ENCODE measurements at places on chromosomes 1 and 21.

DNA sequence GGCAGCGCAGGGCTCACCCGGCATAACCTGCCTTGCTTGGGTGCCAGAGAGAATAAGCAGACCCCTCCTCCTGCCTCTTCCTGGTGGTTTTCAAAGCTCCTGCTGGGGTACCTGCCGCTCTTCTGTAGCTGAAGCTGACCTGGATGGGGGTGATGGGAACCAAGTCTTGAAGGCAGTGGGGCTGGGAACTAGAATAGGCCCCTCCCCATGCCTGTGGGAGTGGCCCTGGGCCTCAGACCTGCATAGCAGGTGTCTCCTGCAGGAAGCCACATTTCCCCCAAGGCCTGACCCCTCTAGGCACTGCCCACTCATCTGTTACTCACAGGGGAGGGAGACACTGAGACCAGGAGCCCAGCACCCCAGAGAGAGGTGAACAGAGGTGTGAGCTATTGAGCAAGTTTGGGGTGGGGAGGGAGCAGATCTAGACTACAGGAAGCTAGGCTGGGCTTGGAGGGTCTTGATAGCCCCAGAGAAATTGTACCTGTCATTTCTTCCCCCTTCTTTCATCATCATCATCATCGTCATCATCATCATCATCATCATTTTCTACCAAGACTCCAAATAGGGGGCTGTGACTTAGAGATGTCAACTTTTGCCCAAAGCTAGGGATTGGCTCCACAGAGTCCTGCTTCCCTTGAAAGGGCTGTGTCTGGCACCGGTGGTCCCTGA is 10.1 kb downstream of the PADI1 start:
- DNase-seq: no peak

DNA sequence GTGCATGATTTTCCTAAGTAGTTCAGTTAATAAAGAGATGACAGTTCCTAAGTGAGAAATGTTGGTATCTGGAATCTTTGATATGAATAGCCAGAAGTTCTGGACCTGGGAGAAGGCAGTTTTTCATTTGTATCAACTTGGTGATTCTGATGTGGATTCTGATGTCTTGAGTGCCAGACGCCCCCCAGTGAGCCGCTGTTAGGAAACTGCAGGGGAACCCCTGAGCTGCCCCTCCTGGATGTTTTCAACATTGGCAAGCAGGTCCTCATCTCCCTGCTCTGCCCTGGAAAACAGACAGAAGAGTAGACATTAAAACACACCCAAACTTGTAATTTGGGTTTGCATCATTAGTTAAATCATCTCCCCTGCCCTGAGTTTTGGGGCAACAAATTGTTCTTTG is 7.4 kb downstream of the ETS2 start:
- no peak for DNase-seq

- no peak for DNase-seq
These were observed 602 bp downstream of the SH3BGRL3 start for GRCh38 chr1:26280333-26281042.

DNA sequence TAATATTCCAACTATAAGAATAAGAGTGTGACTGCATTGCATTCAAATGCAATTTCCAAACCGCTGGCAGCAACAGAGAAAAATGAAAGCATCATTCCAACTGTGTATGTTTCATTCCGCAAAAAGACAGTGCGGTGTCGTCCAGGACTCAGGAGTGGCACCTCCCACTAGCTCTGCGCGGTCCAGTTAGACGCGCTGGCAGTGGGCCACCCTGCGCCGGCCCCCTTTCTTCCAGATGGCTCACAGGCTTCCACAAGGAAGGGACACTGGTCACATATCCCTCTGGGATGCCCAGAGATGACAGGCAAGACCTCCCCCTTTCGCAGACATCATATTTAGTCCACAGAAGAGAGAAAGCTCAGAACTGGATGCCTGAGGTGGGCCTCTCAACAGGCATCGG is 11.9 kb downstream of the WRAP73 start:
- no peak for DNase-seq

GRCh38 chr1:8752411-8752810 is 65.0 kb downstream of the RERE start:
- no peak for DNase-seq

DNA sequence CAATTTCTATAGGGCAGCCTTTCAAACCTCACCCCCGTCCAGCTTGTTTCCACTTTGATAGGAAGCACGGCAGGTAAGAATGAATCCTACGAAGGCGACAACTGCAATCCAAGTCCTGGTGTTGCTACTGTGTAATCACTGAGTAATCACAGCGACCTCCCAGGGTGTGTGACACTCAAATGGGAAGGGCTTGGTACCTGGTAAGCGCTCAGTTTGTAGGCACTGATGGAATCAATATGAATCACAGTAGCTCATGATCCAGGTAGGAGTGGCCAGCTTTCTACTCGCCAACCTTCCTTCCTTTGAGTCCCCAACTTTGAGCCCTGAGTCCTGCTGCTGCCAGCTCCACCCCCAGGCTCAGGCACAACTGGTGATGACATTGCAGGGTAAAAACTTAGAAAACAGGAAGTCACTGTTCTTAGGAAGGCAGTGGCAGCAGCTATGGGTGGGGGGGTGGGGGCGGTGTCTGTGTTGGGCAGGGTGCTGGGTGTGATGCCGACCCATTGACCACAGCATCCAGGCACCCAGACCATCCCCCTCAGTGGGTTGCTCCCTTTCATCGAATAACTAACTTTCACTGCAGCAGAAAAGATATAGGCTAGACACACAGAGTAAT is 70.7 kb downstream of the CD247 start:
- no peak for DNase-seq

DNA sequence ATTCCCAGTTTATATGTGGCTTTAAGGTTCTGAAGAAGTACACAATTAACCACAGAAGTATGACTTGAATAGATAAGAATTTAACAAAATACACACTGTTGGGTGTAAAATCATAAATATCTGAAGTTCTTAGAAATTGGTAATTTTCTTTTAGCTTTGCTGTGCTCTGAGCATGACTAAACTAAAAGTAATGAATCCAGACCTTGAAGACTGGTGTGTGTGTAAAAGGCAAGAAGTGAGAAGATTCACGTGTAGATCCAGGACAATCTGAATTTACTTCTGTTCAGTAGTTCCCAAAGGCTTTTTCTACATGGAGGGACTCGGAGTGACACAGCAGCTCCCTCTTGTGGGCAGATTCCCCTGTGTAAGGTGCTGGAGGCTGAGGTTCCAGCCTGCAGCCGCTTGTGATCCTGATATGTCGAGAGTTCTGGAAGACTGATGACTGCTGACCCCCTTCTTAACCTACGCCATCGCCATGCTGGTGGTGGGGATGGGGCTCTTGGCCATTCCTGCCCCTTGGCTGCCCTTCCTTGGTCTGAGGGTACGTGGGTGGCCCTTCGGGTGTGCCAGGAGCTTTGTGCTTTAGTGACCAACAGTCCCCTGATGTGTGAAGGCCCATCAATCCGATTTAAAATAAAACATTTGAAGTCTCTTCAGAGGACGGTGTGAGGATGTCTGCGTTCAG is 62.7 kb downstream of the ADARB1 start:
- peak; percentile 86 for DNase-seq

DNA sequence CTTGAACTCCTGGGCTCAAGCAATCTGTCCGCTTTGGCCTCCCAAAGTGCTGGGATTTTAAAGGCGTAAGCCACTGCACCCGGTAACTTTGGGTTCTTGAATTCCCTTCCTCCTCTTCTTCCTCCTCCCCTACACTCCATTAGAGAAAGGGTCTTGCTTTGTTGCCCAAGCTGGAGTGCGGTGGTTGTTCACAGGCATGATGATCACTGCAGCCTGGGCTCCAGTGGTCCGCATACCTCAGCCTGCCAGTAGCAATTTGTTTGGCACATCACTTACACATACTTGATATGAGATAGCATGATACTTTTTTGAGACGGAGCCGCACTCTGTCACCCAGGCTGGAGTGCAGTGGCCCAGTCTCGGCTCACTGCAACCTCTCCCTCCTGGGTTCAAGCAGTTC is 2.2 kb downstream of the DEGS1 start:
- no peak for DNase-seq

DNA sequence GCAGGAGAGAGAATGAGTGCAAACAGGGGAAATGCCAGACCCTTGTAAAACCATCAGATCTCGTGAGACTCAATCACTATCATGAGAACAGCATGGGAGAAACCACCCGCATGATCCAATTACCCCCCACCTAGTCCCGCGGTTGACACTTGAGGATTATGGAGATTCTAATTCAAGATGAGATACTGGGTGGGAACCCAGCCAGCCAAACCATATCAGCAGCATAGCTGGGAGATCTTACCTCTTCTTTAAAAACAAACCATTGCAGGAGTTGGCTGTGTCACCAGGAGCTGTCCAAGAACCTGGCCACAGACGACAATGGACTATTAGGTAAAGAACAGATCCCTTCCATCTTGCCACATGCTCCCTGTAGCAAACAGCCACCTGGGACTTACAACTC is 422.7 kb downstream of the MATN1 start:
- DNase-seq: no peak

GRCh38 chr1:160239582-160240299 is 22.6 kb downstream of the DCAF8 start:
- DNase-seq: no peak

- no peak for DNase-seq
These were observed 27.7 kb upstream of the CSF3R start for GRCh38 chr1:36510418-36510817.

GRCh38 chr1:37265786-37266667 is 208.4 kb upstream of the ZC3H12A start:
- DNase-seq: no peak

DNA sequence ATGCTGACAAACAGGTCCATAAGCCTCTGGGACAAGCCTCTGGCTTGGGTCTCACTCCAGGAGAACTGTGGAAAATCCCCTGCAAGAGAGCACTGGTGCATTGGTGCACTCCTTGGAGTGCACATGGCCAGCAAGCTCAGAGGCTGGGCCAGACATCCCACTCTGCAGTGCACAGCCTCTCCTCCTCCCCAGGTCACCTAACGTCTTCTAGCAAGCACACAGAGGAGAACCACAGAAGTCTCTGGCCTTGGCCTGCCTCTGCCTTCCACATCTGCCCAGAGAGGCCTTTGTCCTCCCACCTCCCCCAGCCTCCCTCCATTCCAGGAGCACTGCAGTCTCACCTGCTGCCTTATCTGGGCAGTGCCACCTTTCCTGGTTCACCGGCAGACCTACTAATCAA is 4.2 kb downstream of the PGLYRP3 start:
- no peak for DNase-seq

DNA sequence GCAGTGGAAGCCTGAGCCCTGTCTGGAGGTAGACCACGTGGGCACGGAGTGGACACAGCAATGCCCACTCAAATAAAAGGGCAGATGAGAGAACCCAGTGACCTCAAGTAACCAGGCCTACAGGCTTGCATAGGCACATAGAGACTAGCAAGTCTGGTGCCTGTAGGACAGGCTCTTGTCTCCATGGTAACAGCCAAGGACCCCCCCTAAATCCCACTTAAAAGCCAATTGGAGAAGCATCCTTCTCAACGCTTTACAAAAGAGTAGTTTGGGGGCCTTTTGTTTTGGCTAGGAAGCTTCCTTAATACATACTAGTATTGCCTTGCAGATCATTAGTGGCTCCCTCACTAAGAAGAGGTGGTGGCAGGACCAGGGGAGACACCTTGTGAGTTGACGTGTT is 63.9 kb downstream of the VWA5B1 start:
- DNase-seq: no peak

GRCh38 chr21:38487901-38488639 is 10.2 kb downstream of the ERG start:
- DNase-seq: no peak

DNA sequence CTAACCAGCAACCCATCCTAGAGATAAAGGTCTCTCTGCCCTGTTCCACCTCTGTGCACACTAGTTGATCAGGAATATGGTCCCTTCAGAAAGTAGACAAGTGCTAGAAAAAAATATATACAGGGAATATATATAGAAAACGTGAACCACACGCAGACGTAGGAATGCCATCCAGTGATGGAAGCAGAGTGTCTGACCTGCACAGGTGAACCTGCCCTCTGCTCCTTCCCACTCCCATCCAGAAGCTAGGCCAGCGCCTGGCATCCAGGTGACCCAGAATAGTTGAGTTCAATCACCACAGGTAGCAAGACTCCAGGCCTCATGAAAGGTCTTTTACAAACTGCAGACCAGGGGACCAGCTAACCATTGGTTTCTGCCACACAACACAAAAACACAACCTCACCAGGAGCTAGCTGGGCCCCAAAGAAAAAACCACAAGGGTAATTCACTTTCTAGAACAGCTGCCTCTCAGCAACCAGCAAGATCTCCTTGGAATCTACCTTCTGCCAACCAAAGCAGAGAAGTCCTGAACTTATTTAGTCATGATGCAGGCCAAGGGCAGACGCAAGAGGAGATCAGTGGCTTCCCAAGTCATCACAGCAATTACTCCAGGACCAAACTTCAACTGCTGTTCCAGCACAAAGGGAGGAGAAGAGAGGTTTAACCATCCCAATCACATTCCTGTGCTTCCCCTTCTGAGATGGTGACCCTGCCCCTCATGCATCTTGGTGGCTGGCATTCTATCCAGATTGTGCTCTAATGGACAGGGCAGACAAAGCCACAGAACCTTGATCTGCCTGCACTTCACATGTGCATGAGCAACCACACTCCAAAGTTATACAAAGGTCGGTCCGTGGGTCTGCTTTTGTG is 53.0 kb downstream of the GPR161 start:
- no peak for DNase-seq

DNA sequence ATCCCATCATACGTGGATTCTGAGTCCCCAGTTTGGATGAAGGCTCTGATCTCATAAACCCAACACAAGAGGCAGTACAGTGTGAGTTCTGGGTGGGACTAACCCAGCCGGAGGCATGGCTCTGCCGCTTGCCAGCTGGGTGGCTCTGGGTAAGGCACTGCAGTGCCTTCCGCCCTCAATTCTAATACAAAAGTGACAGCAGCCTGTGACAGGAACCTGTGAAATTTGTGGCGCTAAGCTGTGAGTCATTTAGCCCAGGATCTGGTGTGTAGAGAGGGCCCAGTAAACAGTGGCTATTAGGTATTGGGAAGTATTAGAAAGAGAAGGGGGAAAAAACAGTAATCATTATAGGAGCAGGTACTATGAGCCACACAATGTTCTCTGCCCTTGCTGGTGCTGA is 23.3 kb downstream of the HSPG2 start:
- DNase-seq: no peak

- no peak for DNase-seq
These were observed 34.9 kb upstream of the ZNF362 start for GRCh38 chr1:33221385-33221758.
